ENCODE measurements at places on chromosomes 13 and 19. TPM values are rescaled to one million over a fixed set of nuclear protein-coding genes. Genes with fewer than 3 reads are reported as not detected.

- DNase-seq, result no peak
These were observed 2.1 kb upstream of the LAIR1 start for GRCh38 chr19:54366811-54367210.

DNA sequence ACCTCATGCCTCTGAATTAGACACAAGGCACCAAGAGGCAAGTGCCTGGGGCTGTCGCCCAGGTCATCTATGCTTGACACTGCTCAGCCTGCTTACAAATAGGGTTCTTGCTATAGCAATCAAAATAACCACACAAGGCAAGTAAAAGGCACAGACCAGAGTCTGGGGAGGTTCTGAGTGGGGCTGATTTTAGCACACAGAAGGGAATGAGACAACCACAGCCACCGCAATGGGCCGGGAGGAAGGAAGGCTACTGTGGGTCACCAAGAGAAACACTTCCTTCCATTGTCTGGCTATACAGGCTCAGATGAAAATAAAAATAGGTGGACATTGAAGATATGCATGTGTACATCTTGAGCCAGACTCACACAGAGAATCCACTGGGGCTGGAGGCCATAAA, 159.1 kb downstream of the DLEU7 start:
- no peak for DNase-seq

DNA sequence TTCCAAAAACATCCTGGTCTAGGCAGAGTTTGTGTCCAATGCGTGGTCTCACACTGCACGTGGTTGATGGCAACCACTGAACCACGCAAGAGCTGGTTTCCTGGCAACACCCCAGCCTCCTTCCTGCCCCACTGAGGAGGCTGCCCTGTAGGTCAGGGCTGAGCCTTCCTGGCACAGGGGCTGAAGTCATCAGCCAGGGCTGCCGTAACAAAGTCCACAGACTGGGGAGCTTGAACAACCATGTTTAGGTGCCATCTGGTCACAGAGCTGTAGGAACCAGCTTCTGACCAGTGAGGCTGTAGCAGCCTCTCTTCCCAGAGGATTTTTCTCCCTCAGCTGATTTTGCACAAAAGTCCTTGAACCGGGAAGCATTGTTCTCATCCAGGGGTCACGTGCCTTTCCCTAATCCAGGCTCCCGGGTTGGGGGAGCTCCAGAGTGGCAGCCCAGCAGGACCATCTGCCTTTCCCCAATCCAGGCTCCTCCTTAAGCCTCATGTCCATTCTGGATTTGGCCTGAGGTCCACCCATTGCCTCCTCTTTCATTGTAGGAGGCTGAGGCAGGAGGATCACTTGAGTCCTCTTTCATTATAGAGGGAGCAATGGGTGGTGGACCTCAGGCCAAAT, 53.9 kb downstream of the CHST8 start:
- no peak for DNase-seq

DNA sequence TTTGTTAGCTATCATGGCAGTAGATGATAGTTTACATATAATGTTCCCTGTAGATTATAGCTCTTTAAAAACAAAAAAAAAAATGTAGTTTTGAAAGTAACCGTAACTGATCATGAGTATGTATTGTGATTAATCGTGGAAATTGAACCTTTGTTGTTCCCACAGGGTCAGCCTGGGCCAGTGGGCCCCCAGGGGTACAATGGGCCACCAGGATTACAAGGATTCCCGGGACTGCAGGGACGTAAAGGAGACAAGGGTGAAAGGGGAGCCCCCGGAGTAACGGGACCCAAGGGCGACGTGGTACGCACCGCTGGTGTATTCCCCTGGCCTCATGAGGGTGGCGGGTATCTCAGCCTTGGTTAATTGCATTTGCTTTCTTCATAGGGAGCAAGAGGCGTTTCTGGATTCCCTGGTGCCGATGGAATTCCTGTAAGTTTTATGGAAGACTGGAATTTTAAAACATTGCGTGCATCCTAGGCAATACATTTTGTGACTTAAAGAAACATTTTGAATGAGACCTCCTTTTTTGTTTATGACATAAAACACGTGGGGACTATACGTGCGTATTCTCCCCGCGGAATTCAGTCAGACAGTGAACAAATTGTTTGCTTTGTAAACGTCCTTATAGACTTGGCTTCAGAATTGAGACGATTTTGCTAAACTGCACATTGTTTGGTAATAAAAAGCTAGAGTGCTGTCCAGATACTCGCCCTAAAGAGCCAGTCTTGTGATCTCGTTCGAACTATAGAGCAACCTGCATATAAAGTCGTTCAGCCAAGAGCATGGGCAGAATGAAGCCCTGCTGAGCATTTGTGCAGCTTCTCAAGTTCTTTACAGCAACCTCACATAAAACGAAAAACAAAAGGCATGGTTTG, 117.7 kb downstream of the COL4A2 start:
- no peak for DNase-seq

GRCh38 chr13:108769213-108770070, 140.0 kb downstream of the MYO16 start:
- no peak for DNase-seq

DNA sequence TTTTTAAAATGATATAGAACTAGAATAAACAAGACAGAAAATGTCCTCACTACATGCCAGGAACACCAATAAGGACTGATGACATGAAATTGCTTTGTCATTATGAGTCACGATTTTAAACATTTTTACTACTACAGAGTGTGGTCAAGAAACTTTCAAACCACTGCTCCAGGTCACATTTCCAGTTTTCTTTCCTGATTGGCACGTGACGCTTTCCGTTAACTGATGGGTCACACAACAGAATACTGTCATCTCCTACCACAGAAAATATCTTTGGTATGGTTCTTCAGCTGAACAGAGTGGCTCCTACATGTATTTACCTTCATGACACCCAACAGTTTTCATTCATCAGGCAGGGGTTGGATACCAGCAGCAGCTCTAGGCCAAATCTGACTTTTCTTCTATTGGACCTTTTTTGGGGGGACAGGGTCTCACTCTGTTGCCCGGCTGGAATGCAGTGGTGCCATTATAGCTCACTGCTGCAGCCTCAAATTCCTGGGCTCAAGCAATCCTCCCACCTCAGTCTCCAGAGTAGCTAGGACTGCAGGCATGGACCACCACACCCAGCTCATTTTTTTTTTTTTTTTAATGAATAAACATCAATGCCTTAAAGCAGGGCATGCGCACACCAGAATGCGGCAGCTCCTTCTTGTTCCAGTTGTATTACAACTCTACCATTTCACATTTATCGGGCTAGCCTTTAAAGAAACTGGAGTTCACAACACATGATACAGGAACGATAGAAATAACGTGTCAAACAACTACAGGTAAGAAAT, 147.4 kb downstream of the RNF17 start:
- no peak for DNase-seq

TEKTIP1 gene
- total RNA-seq, result 1.3 TPM

SMIM17 gene
- not detected for total RNA-seq

C3 gene
- total RNA-seq, result 320 TPM

Data from body of pancreas (tissue), 4 donors.